ENCODE measurements at places on chromosomes 4 and X. TPM values are rescaled to one million over a fixed set of nuclear protein-coding genes. Genes with fewer than 3 reads are reported as not detected.

Gene MAMLD1
- 15.0 TPM for total RNA-seq

Gene TSPAN7
- total RNA-seq = not detected

Gene CXCL11
- total RNA-seq = not detected

Gene TCP11X2
- not detected for total RNA-seq

Gene ALB
- not detected for total RNA-seq

All from activated T-helper 1 cell treated with anti-CD3 and anti-CD28 coated beads, Interleukin-12 subunit alpha, Interleukin-12 subunit beta, Interleukin-2, Interleukin-4 antibody, amounts not matched to agents 30 ng/mL and 10 ng/mL and 1 ng/mL, durations not matched to agents 14 hours and 24 hours and 36 hours (primary cell).